Activated naive CD4-positive, alpha-beta T cell treated with Interleukin-2 at 50 U/mL for 16 hours (primary cell): ENCODE measurements at places on chromosomes 3 and 15.

GRCh38 chr3:46719044-46719565 lies 1.4 kb upstream of the PRSS50 start:
- DNase-seq = no peak

GRCh38 chr3:159128628-159129027 lies 326.8 kb downstream of the MFSD1 start:
- no peak for DNase-seq

- DNase-seq = no peak
Measured at GRCh38 chr3:198032039-198032936, 72.3 kb downstream of the LMLN start.

GRCh38 chr15:46710401-46710960 lies 1006.8 kb upstream of the SEMA6D start:
- DNase-seq = no peak

- DNase-seq = no peak
Measured at GRCh38 chr3:61182662-61183061, 68.6 kb downstream of the FHIT start.

GRCh38 chr3:119944091-119944490 lies 150.2 kb downstream of the GSK3B start:
- no peak for DNase-seq

- DNase-seq = no peak
Measured at GRCh38 chr15:83115831-83116565, 8.6 kb downstream of the TM6SF1 start.

GRCh38 chr15:96690733-96691132 lies 360.2 kb downstream of the NR2F2 start:
- DNase-seq = no peak

DNA sequence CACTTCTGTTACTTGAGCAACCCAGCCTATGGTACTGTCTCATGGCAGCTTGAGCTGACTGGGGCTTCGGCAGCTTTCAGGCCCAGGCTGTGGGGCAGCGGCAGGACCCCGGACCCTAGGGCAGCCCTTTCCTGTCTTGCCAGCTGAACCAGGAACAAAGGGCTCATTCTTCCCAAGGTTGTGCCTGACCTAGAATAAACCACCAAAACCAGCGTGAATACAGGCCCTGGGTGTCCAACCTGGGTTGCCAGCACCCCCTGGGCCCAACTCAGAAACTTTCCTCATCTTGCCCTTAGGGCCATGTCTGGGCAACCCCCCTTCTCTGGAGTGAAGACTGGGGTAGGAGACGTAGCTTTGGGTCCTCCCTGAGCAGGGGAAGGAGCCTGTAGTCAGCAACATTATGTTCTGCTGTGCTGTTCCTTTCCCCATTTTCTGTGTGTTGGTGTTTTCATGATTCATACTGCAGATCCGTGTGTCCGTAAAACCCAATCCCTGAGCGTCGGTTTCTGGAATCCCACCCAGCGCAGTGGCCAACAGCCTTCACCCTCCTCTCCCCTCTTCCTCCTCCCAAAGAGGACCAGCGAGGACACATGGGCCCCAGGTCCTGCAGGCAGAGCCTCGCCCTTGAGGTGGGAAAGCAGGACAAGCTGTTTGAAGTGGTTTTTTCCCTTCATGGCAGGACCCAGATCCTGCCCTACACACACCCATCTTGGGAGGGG lies 33.5 kb downstream of the TKT start:
- DNase-seq = no peak

DNA sequence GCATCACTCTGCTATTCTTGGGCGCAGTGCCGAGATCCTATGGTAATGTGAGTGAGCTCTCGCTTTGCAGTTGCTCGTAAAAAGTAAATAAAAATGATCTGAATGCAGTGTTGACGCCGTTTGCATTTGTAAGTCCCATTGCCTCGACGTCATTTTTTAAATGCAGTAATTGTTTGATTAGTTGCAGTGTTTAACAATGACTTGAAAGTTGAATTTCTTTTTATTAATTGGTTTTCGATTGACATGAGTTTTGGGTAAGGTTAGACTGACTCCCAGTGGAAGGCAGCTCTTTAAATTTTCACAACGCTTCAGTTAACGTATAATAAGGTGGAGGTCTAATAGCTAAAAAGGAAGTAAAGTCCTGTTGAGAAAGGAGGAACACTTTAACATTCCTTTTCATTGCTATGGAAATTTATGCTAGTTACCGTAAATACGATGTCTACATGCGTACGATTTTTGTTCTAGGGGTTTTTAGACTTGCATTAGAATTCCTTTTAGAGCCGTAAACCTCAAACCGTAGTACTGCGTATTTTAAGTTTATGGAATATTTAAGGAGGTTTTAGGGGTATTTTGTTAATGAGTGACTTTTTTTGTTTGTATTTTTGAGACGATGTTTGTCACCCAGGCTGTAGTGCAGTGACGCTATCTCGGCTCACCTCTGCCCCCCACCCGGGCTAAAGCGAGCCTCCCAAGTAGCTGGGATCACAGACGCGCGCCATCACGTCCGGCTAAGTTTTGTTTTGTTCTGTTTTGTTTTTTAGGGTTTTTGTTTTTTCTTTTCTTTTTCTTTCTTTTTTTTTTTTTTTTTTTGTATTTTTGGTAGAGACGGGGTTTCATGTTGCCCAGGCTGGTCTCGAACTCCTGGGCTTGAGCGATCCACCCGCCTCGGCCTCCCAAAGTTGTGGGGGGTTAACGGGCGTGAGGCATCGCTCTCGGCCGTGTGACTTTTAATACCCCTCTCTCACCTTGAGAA lies 1.4 kb downstream of the MORF4L1 start:
- DNase-seq = peak; percentile 46

GRCh38 chr3:144942093-144942837 lies 970.6 kb downstream of the DIPK2A start:
- no peak for DNase-seq

- DNase-seq = peak; percentile 76
Measured at GRCh38 chr3:188788621-188789081, 383.1 kb upstream of the TPRG1 start.

DNA sequence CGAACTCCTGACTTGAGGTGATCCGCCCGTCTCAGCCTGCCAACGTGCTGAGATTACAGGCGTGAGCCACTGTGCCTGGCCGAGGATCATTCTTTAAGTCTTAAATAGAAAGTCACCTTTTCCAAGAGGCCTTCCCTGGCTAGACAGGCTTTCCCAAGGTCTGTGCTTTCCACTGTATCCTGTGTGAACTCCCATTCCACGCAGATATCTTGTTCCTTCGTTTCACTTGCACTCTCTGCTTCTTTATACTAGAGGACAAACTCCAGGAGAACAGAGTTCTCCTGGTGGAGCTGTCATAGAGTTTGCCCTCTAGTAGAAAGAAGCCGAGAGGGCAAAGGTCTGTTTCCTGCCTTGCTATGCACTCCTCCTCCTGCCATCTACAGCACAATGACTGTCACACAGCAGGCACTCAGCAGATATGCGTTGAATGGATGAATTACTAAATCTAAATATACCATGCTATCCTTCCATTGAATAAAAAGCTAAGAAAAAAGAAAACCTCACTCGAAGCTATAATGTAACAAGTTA lies 211.2 kb downstream of the FOXP1 start:
- DNase-seq = no peak

- DNase-seq = no peak
Measured at GRCh38 chr3:114320246-114320645, 26.4 kb downstream of the TIGIT start.

GRCh38 chr15:96622714-96623113 lies 292.2 kb downstream of the NR2F2 start:
- DNase-seq = no peak
